Transverse colon (tissue), 4 donors: ENCODE measurements at places on chromosomes 2 and 18. TPM values are rescaled to one million over a fixed set of nuclear protein-coding genes. Genes with fewer than 3 reads are reported as not detected.

DNA sequence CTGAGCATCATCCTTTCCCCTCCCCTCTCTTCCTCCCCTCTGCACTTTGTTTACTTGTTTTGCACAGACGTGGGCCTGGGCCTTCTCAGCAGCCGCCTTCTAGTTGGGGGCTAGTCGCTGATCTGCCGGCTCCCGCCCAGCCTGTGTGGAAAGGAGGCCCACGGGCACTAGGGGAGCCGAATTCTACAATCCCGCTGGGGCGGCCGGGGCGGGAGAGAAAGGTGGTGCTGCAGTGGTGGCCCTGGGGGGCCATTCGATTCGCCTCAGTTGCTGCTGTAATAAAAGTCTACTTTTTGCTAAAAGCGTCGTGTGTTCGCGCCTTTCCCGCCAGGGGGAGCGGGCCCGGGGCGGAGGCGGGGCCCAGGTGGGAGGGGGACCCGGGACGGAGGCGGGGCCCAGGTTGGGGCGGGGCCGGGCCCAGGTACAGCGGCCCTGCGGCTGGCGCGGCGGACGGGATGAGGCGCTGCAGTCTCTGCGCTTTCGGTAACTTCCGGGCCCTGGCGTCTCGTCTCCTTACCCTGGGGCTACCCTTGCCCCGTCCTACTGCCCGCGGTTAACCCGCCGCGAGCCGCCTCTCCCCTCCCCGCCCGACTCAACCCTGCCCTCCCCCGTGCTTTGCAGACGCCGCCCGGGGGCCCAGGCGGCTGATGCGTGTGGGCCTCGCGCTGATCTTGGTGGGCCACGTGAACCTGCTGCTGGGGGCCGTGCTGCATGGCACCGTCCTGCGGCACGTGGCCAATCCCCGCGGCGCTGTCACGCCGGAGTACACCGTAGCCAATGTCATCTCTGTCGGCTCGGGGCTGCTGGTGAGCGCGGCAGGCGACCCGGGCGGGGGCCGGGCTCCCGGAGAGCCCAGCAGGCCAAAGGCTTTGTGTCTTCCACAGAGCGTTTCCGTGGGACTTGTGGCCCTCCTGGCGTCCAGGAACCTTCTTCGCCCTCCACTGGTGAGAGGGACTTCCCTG, at the start of gene KRTCAP3:
Gene KRTCAP3, plus strand, starts transcription at position 424 of the 962 bp plus-strand sequence. Its CDS starts 32 bp downstream, at position 456.
- H3K4me3 ChIP-seq, result peak within 1 kb of the TSS; percentile 47
- peaks cover 41% of the 10 kb centered on the region for H3K36me3 ChIP-seq
- peak; percentile 84 for DNase-seq
- no peaks in the 10 kb centered on the region for H3K27me3 ChIP-seq

DNA sequence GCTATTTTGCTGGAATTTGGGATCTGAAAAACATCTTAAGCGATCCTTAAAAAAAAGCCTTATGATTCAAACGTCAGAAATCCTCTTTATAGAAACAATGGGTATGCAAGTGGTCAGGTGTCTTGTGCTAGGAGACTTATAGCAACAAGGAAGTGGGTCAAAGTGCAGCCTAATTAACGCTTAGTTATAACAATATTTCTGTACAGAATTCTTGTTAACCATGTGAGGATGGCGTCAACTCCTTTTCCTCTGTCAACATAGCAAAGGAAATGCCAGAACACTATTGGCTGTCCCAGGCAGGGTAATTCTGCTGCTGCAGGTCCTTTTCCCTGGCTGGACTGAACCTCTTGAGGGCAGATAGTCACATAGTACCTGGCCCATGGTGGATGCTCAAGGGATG, 189.4 kb downstream of the MSH2 start:
- no peaks in the 10 kb centered on the region for H3K36me3 ChIP-seq
- no peaks in the 10 kb centered on the region for H3K27me3 ChIP-seq
- H3K4me3 ChIP-seq, result no peak overlapping the region
- DNase-seq, result no peak
- H3K27ac ChIP-seq, result no peak overlapping the region

- peaks cover 3% of the 10 kb centered on the region for H3K27me3 ChIP-seq
- no peaks in the 10 kb centered on the region for H3K4me1 ChIP-seq
- no peak for DNase-seq
- H3K36me3 ChIP-seq, result no peaks in the 10 kb centered on the region
These were observed 59.3 kb downstream of the ETAA1 start for GRCh38 chr2:67456428-67456827.

DNA sequence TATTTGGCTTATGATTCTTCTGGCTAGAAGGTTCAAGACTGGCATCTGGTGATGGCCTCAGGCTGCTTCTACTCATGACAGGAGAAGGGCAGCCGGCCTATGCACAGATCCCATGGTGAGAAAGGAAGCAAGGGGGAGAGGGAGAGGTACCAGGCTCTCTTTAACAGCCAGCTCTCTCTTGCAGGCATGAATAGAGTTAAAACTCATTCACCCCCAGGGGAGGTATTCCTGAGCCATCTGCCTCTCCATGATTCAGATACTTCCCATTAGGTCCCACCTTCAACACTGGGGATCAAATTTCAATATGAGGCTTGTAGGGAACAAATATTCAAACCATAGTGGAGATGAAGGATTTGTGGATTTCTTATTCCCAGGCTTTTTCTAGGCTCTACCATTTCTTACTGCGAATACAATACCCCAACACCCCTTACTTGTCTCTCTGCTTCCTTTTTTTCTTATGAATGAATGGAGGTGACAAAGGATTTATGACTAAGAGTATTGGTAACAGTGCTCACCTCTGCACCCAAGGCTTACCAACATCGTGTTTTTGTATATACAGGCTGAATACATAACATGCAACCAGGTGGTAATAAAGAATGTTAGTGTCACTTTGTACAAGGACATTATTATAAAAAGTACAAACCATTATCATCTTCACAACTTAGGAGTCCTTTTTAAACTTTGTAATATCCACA, 454.6 kb upstream of the TRIB2 start:
- H3K27ac ChIP-seq, result peak overlapping the region; percentile 43
- H3K36me3 ChIP-seq, result no peaks in the 10 kb centered on the region
- no peak overlapping the region for H3K4me3 ChIP-seq

DNA sequence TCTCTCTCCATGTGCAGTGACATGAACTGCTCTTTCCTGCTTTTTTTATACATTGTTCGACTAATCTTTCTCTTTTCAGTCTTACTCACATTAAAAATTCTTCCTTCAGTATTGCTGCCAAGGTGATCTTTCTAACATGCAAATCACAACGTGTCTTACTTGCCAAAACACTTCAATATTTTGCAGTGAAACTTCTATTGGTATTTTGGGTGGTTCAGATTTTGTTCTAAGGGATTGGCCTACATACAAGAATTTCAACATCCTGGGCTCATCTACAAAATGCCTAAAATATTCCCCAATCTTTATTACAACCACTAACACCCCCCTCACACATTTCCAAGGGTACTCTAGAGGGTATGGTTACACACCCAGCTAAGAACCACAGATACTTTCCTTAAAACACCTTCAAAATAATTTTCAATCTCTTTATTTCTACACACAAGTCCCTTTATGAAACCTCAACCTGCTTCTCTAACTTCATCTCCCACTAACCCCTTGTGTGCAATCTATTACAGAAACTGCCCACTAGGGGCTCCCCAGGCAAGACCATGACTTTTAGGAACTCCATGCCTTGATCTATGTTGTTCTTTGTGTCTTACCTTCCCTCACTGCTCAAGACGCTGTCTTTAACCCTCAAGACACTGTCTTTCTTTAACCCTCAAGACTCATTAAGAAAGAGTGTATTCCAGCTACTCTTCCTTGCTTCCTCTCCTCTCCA, 50.9 kb downstream of the COL3A1 start:
- no peaks in the 10 kb centered on the region for H3K36me3 ChIP-seq
- no peaks in the 10 kb centered on the region for H3K27me3 ChIP-seq
- H3K4me1 ChIP-seq, result no peaks in the 10 kb centered on the region
- no peak overlapping the region for H3K4me3 ChIP-seq
- H3K27ac ChIP-seq, result no peak overlapping the region

DNA sequence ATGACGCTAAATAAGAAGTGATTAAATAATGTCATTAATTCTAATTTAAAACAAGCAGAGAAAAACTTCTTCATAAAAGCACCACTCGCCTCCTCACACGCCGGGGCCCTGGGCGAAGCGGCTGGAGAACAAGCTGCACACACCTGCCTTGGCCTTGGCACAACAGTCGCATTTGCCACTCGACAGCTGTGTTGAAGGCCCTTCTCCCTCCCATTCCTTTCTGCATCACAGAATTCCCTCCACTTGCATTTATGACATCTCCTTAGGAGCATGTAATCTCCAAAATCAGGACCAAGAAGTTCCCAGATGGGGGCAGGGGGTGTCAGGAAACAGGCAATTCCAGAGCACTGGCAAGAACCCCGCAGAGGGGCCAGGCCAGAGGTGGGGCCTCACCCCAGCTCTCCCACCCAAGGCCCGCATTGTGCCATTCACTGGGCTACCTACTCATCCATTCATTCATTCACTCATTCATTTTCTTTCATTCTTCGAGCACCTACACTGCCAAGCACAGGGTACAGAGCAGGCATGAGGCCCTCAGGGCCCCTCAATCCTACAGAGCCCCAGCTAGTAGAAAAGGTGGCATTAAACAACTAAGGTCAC, 6.4 kb downstream of the HDAC4 start:
- peaks cover 9% of the 10 kb centered on the region for H3K4me1 ChIP-seq
- peak overlapping the region; percentile 77 for H3K27ac ChIP-seq
- no peak overlapping the region for H3K4me3 ChIP-seq
- DNase-seq, result no peak
- H3K27me3 ChIP-seq, result no peaks in the 10 kb centered on the region

GRCh38 chr2:43960921-43961320, 34.9 kb downstream of the LRPPRC start:
- H3K4me3 ChIP-seq, result no peak overlapping the region
- H3K27me3 ChIP-seq, result no peaks in the 10 kb centered on the region
- H3K27ac ChIP-seq, result no peak overlapping the region
- H3K4me1 ChIP-seq, result no peaks in the 10 kb centered on the region
- DNase-seq, result no peak

Gene EN1
- not detected for total RNA-seq
